ENCODE measurements at places on chromosomes 7 and 10.

- no peak for DNase-seq
Observed at GRCh38 chr10:71060476-71061426, 151.6 kb upstream of the UNC5B start.

DNA sequence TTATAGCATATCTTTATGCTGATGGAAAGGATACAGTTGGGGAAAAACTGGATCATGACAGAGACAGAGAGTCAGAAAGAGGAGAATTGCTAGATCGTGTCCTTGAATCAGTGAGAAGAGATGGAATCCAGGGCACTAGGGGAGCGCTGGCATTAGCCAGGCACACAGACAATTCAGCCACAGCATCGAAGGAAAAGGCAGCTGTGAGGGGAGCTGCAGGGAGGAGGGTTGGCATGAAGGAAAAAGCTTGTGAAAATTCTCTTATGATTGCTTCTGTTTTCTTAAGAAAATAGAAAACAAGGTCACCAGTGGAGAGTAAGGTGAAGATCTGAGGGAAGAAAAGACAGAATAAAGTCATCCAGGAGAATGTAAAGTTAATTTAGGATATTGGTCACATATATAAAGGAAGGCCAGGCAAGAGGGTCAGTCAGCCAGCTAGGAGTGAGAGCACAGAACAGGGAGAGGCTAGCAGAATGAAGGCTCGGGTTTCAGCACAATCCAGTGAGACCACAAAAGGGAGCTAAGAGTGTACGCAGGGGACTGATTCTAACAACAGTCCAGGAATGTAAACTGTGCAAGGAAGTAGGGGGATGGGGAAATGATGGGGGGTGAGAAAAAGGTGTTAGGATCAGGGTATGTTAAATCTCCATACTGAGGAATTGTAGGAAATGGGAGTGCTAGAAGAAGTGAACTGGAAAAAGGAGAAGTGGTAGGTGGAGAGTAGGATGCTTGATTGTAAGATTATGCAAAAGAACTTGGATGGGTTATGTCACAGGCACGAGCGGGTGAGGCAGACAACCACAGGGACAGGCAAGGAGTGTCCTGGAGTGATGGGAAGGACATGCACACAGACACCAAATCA lies 112.0 kb downstream of the RNF32 start:
- no peak for DNase-seq

GRCh38 chr7:25322473-25322872 lies 94.2 kb upstream of the NPVF start:
- no peak for DNase-seq

- DNase-seq, result peak; percentile 10
Observed at GRCh38 chr7:104275900-104276299, 52.5 kb upstream of the LHFPL3 start.

DNA sequence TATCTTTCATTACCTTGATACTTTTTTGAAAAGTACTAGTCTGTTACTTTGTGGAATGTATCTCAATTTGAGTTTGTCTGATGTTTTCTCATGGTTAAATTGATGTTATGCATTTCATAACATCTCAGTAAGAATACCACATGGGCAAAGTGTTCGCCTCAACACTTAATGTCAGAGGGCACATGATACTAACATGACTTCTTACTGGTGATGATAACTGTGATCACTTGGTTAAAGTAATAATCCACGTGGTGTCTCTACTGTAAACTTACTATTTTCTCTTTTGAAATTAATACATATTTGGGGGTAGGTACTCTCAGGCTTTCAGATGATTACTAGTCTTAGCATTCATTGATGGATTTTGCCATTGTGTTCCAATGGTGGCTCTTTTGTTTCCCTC lies 2.2 kb downstream of the SDHAF3 start:
- DNase-seq, result no peak

GRCh38 chr10:100912013-100912604 lies 654 bp upstream of the SLF2 start:
- DNase-seq, result no peak

- DNase-seq, result no peak
Observed at GRCh38 chr10:89219513-89220218, 12.5 kb upstream of the CH25H start.

GRCh38 chr7:83451501-83452045 lies 197.4 kb downstream of the SEMA3E start:
- DNase-seq, result peak; percentile 13

DNA sequence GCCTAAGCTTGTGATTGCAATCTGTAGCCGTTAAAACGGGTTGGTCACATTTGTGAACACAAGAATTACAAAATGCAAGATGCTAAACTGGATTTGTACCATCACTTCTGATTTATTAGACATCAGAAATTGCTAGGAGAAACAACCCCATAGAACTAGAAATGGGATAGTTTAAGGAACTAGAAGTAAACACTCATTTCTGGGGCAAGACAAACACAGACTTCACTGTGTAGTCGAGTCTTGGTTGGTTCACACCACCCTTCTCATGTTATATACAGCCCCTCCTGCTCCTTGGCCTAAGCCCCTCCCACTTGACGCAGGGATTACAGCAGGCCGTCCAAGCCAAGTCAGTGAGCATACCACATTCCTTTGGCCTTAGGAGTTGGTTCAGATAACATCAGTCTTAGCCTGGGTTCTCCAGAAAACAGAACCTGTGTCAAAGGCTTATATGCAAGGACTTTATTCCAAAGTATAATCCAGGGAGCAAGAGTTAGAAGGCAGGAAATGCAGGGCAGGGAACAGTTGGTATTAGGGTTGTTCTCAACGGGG lies 2.0 kb upstream of the NRAP start:
- no peak for DNase-seq

Measured in NCI-H2029 (cell line).